ENCODE measurements at places on chromosomes 1 and 21.

DNA sequence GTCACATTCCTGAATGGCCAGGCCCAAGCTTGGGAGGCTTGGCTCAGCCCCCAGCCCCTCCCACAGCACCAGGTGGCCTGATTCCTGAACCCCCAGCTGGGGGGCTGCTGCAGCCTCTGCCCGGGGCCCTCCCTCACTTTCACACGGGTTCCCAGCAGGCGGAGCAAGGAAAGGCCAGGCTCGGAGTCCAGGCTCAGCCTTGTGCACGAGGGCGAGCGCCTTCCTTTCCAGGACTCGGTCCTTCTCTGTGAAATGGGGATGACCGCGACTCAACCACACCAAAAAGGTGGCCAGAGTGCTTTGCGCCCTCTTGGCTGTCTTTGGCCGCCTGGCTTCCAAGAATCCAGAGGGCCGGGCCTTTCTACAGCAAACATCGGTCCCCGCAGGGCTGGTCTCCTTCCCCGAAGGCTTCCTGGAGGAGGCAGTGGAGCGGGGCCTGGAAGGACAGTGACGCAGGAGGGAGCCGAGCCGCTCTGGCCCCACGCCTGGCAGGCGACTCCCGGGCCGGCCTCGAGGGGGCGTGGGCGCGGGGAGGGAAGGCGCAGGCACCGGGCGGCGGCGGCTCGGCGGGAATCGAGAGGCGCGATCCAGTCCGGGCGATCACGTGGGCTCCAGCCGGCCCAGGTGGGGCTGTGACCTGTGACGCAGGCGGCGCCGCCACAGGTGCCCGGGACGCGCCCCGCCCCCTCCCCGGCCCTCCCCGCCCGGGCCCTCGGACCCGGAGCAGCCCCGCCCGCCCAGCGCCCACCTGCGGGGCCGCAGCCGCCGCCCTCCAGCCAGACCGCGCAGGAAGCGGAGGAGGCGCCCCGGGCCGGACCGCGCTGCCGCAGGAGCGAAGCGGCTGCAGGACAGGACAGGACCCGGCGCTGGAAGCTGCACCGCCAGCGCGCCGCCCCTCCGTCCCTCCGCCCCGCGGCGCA, at the start of gene ARHGEF16:
ARHGEF16 (plus strand) TSS at position 775 of the 920 bp plus-strand sequence. CDS start 8,420 bp downstream, outside the sequence.
- DNase-seq, result peak; percentile 29

GRCh38 chr1:118151312-118151937, 33.6 kb downstream of the SPAG17 start:
- DNase-seq, result peak; percentile 51

GRCh38 chr1:216881695-216882094, 158.5 kb upstream of the ESRRG start:
- DNase-seq, result no peak

- DNase-seq, result no peak
Observed at GRCh38 chr1:109299558-109300343, 7.1 kb downstream of the MYBPHL start.

DNA sequence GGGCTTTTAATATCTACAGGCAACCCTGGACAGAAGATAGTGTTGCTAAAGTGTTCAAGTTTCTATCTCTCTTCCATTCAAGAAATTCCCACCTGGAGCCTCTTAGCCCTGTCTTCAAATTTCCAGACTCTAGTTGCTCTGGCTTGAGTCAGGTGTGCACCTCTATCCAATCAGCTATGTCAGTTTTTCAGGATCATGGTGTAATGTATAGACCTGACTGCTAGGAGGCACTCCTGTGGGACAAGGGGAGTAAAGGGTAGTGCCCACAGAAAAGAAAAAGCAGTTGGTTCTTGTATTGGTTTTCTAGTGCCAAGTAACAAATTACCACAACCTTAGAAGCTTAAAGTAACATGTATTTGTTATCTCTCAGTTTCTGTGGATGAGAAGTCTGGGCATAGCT, 6.2 kb upstream of the ZRANB2 start:
- DNase-seq, result no peak

DNA sequence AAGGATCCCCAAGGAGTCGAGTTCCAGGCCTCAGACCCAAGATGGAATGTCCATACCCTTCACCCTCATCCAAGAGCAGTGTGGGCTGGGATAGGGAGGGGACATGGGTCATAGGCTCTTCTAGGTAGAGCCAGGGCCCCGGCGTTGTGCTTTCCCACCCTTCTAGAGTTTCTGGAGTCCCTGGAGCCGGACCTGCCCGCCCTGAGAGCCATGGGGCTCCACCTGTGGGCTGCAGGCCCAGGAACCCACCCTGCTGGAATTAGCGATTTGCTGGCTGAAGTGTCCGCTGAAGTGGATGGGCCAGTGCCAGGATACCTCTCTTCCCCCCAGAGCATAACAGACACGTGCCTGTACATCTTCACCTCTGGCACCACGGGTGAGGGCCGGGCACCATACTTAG, 1.1 kb downstream of the SLC27A3 start:
- no peak for DNase-seq

GRCh38 chr1:47941609-47942239, 55.5 kb downstream of the TRABD2B start:
- DNase-seq, result no peak

- DNase-seq, result no peak
Observed at GRCh38 chr21:45508607-45509565, 33.4 kb downstream of the SLC19A1 start.

GRCh38 chr1:153673511-153673910, 2.7 kb upstream of the ILF2 start:
- DNase-seq, result no peak

DNA sequence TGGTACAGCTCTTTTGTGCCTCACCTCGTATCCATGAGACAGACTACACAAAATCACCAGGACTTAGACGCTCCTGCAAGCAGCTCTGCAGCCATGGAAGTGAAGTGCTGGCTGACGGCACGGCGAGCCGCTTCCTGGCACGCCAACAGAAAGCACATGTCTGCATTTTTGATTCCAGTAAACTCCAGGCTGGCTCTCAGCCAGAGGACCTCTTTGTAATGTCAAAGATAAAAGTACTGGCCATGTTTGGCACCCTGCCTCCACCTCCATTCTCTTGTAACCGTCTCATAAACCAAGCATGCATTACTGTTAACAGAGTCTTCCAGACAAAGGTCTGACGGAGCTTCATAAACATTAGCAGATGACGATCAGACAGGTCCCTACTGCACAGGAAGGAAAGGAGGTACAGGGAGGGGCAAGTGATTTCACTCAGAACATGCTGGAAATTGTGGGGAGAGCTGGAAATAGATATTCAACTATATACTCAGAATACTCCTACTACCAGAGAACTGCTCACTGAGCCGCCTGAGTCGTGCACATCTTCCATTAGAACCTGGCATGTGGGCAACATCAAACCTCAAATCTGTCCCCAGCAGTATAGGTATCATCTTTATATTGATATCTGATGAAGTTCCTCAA, 632.0 kb downstream of the SMYD3 start:
- DNase-seq, result no peak

DNA sequence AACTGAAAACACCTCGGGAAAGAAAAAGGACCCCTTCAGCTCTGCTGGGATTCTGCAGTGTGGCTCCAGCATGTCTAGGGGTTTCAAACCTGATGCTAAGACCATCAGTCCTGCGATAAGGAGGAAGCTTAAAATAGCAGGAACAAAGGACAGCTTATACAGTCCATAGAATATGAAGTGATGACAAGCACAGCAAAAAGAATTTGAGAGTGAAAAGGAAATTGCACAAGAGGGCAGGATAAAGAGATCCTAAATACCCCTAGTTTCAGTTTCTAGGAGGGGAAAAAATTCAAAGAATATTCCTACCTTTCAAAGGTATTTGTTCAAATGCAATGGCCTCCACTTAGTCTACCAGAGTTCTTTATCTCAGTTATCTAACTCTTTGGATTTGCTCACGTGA, 171.4 kb downstream of the TGFB2 start:
- DNase-seq, result no peak

- DNase-seq, result no peak
Observed at GRCh38 chr1:55468142-55468795, 253.1 kb upstream of the USP24 start.

DNA sequence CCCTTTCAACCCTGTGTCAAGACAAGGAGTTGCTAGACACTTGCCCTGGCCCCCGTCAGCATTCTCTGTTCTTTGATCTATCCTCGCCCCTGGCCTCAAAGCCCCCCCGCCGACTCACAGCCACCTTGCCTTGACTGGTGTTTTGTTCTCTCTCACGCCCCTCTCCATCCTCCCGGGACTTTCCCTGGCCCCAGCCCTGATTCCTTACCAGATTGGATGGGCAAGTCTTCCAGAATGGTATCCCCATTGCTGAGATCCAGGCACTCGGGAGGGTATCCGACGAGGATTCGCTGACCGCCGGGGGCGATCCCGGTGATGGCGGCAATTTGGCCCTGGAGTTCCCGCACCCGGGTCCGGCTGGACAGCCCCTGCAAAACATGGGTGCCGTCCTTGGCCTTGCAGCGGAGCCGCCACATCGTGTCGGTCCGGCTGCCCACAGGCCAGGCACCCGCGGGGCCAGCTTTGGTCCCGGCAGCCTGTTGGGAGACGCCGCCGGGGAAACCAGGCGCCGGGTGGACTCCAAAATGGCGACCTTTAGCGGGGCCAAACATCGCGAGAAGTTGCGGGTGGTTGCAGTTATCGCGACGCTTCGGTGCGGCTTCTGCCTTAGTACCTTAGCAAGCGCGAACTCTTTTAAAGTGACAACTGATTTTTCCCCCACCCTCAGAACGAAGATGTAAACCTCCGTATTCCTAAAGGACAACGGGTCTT, 373 bp downstream of the YOD1 start:
- DNase-seq, result peak; percentile 90

DNA sequence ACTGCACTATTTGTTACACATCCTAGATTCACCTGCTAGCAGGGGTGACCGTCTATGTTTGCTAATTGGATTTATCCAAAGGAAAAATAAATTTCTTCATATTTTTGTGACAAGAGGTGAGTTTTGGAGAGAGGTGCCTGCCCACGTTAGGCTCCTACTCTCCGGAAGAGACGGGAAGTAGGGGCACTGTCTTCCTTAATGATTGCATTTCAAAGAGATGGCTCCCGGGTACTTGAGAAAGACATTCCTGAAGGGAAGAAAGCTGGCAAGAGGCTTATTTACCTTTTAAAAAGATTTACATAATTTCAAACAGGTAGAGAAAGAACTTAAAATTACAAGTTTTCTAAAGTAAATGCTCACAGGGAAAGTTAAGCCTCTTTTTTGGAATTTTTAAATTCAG, 18.7 kb upstream of the IL19 start:
- no peak for DNase-seq

DNA sequence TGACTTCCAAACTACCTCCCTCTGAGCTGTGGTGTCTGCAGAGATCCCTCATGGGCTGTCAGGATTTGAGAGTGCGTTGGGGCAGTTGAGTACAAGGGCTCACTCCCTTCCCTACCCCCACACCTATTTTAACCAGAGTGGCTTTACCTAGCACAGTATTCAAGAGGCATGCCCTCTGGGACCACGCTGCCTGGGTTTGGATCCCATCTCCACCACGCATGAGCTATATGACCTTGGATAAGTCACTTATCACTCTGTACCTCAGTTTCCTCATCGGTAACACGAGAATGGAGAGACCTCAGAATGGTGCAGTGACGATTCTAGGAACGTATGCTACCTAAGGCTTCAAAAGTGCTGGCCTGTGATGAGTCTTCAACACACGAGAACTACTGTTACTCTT, 147.3 kb upstream of the WNT4 start:
- DNase-seq, result no peak

- DNase-seq, result no peak
Observed at GRCh38 chr1:109756848-109757521, 6.7 kb downstream of the EPS8L3 start.

GRCh38 chr1:31040038-31040437, 25.5 kb downstream of the PUM1 start:
- DNase-seq, result no peak

GRCh38 chr1:31532173-31532572, 44.1 kb upstream of the TINAGL1 start:
- no peak for DNase-seq

DNA sequence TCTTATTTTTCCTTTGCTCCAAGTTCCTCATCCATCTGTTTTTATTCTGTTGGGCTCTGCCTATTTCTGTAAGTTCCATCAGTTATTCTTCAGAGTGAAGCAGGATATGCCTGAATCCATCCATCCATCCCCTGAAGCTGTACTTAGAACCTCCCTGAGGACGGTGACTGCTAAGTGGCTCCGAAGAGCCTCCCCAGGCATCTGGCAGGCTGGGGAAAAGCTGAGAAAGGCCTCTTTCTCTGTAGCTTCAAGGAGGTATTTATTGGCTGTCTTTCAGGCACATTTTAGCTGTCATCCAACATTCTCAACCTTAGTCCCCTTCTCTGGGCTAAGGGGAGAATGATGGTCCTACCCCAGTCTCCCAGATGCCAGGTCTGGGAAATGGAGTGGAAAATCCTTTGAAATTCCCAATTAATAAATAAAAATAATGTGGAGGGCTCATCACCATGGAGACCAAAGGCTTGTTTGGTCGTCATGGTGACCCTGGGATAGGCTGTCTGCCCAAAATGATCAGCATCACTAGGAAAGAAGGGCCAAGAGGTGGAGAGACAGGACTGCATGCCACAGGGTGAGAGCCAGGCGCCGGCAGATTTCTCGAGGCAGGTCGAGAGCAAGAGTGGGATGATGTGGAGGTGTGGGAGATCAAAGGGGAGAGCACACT, 82.0 kb downstream of the UBIAD1 start:
- DNase-seq, result no peak

GRCh38 chr1:1232796-1233566, 944 bp downstream of the B3GALT6 start:
- DNase-seq, result no peak

- DNase-seq, result no peak
Observed at GRCh38 chr1:224734261-224734935, 118.3 kb downstream of the CNIH3 start.

GRCh38 chr1:85333186-85333585, 56.8 kb upstream of the BCL10 start:
- no peak for DNase-seq

- no peak for DNase-seq
Observed at GRCh38 chr1:41914516-41914915, 4.2 kb downstream of the HIVEP3 start.

- no peak for DNase-seq
Observed at GRCh38 chr1:157597959-157598667, at the start of gene FCRL4. Gene FCRL4 (minus strand): TSS chr1:157598085. CDS start chr1:157597944, 141 bp downstream.

DNA sequence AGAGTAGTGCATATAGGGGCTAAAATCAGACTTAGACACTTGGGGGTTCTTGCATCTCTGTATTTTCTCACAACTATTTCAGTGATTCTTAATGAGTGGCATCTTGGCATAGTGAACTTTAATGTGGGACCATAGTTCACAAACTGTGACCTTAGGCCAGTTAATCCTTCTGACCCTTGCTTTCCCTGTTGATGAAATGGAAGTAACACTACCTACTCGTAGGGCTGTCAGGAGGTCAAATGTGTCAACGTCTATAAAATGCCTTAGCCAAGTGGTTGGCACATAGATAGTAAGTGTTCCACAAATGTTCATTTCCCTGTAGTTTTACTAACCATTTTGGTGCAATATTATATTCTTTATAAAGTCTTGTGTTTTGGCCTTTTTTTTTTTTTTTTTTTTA, 49.4 kb downstream of the DYRK1A start:
- DNase-seq, result no peak

Measured in thymus (tissue), 14 donors.